ENCODE measurements at places on chromosomes 4 and X.

- no peak for DNase-seq
These were observed 29.0 kb downstream of the COQ2 start for GRCh38 chr4:83255584-83255983.

GRCh38 chr4:146073517-146073916, 102.0 kb upstream of the LSM6 start:
- DNase-seq, result no peak

- DNase-seq, result no peak
These were observed 30.5 kb downstream of the DOCK11 start for GRCh38 chrX:118526149-118526548.

GRCh38 chrX:106007815-106008214, 30.7 kb downstream of the SERPINA7 start:
- no peak for DNase-seq

GRCh38 chr4:101366331-101366730, 19.0 kb upstream of the PPP3CA start:
- no peak for DNase-seq

- DNase-seq, result no peak
These were observed 321.0 kb upstream of the GRIA3 start for GRCh38 chrX:122863067-122863466.

DNA sequence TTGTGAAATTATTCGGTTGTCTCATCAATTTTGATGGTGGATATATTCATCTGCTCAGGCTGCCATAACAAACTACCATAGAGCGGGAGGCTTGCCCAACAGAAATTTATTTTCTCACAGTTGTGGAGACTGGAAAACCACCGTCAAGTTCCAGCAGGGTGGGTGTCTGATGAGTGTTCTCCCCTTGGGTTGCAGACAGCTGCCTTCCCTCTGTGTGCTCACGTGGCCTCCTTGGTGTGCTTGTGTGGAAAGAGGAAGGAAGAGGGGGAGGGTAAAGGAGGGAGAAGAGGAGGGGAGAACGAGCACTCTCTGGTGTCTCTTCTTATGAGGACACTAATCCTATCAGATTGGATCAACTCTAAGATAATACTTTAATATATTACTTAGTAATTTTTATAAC, 123.8 kb upstream of the TEX13D start:
- DNase-seq, result peak; percentile 3

GRCh38 chrX:139890991-139891700, 41.7 kb downstream of the ATP11C start:
- DNase-seq, result no peak

DNA sequence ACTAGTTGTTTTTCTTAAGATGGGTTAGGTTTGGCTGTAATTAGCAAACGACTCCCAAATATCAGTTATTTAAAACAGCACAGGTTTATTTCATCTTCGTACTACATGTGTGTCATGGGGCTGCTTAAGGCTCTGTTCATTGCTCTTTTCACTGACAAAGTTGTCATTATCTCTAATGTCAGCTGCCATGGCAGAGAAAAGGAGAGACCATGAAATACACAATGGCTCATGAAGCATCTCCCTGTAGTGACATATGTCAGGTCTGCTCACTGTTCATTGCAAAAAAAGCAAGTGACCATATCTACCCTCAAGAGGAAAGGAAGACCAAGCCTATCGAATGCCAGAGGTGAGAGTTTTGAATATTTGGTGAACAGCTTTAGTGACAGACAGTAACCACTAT, 52.2 kb upstream of the PCDH7 start:
- no peak for DNase-seq

DNA sequence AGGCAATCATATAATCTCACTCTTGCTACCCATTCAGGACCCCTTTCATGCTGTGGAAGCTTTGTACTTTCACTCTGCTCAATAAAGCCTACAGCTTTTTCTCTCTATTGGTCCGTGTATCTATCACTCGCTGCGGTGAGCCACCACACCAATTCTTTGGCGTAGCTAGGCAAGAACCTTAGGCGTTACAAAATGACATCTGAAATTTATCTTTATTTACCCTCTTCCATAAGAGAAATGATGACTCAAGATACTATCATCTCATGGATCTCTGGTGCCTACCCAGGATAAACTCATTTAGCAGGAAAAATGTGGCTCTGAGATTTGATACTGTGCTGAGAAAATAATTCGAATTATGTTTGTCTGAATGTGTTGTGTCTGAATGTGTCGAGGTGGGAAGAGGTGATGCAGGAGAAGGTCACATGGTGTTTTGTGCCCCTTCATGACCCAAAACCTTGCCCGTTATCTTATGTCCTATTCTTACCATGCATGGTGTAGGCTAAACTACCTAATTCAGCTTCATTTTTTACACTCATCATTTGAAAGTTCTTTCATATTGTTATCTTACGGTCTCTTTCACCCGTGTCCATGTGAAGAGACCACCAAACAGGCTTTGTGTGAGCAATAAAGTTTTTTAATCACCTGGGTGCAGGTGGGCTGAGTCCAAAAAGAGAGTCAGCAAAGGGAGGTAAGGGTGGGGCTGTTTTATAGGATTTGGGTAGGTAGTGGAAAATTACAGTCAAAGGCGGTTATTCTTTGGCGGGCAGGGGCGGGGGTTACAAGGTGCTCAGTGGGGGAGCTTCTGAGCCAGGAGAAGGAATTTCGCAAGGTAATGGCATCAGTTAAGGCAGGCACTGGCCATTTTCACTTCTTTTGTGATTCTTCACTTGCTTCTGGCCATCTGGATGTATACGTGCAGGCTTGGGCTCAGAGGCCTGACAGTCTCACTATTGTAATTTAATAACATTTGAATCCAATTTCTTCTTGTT, 41.6 kb upstream of the GIMD1 start:
- no peak for DNase-seq

DNA sequence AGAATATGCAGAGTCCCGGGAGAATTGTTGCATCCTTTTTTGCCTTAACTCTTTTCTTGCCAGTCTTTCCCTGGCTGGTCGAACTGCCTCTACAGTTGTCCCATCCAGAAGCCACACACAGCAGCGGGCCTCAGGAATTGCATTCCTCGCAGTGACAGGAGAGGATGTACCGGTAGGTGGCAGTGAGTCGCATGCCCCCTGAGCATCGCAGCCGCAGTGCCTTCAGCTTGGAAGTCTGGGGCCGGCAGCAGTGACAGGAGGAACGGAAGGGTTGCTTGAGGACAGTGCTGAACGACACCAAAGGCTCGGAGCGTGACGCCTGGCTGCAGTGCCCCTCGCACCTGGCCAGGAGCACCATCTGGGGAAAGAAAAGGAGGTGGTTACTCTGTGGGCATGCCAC, 23.5 kb downstream of the NDP start:
- no peak for DNase-seq

DNA sequence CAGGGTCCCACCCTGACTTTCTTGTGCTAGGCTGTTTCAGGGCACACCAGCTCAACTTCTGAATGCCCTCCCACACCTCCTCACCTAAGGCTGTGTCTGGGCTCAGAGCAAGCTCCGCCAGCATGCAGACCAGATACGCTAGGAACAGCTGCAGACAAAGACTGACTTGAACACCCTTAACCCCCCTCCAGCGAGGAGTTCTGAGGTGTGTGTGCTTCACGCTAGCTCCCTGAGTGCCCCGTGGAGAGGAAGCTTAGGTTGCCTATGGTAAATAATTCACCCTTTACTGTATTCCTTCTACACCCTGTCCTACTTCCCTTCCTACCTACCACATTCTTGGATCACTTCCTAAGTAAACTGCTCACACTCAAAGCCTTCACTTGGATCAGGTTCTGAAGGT, 115.0 kb downstream of the VCX3B start:
- no peak for DNase-seq

DNA sequence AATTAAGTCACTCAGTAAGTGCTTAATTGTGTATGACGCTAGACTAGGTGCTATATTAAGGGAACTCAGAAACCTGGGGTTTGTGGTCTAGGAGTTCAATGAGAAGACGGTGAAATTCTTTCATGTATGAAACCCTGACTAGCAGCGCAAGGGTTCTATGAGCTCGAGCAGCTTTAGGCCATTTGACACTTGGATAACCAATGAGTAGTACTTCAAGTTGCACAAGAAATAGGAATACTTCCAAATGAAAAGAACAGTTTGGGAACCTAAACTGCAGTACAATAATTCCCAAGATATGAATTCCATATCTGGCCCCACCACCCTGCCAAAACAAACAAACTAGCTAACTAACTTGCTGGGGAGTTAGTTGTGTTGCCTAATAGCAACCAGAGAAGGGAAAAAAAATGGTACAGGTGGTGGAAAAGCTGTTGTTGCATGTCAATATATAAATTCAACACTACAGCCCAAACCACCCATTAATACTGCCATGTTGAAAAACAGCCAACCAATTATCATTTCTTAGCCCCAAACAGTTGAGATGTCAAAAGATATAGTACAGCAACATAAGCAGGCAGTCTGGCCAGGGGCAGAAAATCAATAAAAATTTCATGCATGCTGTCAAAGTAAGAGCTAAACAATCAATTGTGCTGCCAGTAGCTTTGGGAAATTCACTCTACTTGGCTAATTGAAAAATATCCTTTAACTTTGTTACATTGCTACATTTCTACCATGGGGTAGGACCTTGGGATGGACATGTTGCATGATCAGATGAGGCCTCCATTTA, 54.6 kb upstream of the MCF2 start:
- DNase-seq, result no peak

DNA sequence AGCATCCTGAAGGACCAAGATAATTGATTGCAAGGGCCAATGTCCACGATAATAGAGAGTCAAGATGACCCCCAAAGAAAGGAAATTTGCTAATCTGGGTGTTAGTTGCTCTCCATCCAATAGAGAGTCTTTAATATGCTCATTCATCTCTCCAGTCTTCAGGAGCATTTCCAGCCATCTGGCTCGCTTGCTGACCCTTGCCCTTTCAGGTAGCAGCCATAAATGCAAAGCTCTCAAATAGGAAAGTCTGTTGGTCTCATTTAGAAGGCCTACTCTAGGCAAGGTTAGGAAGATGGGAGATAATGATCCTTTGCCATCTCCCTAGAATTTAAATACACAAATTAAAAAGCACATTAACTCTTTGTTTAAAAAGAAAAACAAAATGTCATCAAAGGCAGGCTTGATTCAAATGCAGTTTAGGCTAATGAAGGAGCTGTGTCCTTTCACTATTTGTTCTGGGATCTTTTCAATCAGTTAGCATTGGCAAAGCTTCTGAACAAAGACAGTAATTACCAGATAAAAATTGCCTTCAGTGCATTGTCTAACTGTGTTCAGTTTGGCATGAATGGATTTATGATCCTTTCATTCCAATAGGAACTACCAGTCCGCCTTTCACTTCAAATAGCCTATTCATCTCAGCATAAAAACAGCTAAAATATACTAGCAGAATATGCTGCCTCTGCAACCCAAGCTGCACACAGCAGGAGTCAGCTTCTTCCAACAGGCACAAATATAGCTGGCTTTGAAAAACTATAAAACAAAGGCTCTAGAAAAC, 49.6 kb upstream of the ATXN3L start:
- DNase-seq, result no peak

GRCh38 chrX:108516184-108516583, 76.5 kb downstream of the COL4A5 start:
- no peak for DNase-seq

GRCh38 chr4:189660722-189661360, 279.8 kb upstream of the FRG1 start:
- no peak for DNase-seq

DNA sequence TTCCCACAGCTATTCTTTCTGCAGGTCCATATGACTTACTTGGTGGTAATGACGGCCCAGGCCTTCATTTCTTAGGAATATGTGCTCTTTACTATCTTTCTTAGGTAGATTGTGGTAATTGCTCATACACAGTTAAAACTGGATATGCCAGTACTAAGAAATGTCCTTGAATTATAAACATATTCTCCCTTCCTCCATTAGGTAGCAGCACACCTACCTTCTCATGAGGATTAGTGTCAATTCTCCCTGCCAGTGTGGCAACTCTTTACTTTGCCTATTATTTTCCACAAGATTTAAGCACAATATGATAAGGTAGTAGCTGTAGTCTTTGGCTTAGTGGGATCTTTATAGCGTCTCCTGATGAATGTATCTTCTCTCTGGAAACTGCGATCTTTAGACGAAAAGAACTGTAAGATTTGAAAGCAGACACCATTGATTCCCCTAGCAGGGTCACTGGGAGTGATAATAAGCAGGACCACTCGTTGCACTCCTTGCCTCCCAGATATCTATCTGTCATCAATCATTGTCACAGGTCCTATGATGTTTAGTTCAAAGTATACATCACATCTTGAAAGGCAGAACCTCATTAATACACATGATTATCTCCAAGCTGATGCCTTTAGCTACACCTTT, 1240.7 kb downstream of the C4orf33 start:
- no peak for DNase-seq

DNA sequence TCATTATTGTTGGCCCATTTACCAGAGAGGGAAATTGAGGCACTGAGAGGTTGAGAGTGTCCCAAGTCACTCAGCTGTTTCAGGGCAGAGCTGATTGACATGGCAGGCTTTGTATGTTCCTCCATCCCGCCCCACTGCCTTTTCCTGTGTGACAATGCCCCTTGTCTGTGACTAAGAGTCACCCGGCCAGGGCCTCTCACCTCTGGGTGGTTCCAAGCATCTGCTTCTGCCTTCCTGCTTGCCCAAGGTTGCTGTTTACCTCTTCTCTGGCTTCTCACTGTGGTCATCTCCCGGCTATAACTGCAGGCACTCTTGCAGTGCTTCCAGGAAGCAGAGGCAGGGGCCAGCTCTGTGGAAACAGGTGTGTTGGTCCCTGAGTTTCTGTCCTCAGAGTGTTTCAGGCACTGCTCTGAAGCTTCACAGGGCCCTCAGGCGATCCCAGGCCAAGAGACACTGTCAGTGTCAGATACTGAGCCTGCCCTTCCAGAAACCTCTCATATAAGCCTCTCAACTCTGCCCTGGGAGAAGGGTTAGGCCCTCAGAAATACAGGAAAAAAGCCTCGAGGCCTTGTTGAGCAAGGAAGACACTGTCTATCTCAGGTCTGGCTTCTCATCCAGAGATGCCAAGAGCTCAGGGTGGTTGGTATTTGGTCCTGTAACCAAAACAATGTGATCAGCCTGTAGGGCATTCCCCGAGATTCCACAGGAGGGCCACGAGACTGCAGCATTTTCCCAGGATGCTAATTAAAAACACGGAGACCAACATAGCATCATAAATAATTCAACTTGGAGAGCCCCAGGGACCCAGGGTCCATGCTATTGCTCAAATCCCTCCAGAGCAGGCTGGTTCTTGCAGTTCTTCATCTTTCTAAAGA, 42.0 kb upstream of the PROM1 start:
- DNase-seq, result no peak

- no peak for DNase-seq
These were observed 33.8 kb upstream of the SLIT2 start for GRCh38 chr4:20217951-20218350.

- DNase-seq, result no peak
These were observed 1947.6 kb upstream of the IGFBP7 start for GRCh38 chr4:59057804-59058203.

DNA sequence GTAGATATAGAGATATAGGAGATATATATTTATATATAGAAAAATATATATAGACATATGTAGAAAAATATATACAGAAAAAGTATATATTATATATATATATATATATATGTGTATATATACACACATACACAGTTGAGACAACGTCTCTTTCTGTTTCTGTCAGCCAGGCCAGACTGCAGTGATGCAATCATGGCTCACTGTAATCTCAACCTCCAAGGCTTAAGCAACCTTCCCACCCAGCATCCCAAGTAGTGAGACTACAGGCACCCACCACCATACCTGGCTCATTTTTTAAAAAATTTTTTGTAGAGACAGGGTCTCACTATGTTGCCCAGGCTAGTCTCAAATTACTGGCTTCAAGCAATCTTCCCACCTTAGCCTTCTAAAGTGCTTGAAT, 426.3 kb downstream of the GPM6A start:
- no peak for DNase-seq

- DNase-seq, result no peak
These were observed 345.8 kb upstream of the CASK start for GRCh38 chrX:42269186-42269585.
